CD4-positive, alpha-beta T cell treated with Interleukin-15 for 4 hours (primary cell): ENCODE measurements at places on chromosomes 6 and 20.

GRCh38 chr6:47414423-47415167 lies 63.0 kb upstream of the CD2AP start:
- DNase-seq: peak; percentile 31

- no peak for DNase-seq
Measured at GRCh38 chr20:41141153-41141815, 3.9 kb downstream of the PLCG1 start.

DNA sequence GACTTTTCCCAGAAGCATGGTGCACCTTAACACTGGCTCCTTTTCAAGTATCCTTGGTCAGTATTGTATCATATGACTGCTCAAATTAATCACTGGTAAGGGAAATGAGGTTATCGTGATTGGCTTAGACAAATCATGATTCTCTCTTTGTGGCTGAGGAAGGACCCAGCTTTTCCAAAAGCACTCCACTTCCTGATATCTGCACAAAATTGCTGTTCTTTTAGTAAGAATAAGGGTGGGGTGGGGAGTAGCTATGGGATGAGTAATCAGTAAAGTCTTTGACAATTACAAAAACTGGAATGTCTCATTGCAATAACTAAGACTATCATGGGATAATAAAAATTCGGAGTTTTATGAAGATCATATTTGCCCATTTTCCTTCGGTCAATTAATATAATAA lies 9.0 kb upstream of the RIPPLY2 start:
- DNase-seq: no peak

GRCh38 chr6:80527552-80528052 lies 421.1 kb downstream of the BCKDHB start:
- no peak for DNase-seq

GRCh38 chr6:12395898-12396297 lies 105.7 kb downstream of the EDN1 start:
- DNase-seq: no peak
